ENCODE measurements at places on chromosomes 1 and 21.
A peak's percentile ranks its signal among the peaks of the same experiment; 100 is the strongest.

DNA sequence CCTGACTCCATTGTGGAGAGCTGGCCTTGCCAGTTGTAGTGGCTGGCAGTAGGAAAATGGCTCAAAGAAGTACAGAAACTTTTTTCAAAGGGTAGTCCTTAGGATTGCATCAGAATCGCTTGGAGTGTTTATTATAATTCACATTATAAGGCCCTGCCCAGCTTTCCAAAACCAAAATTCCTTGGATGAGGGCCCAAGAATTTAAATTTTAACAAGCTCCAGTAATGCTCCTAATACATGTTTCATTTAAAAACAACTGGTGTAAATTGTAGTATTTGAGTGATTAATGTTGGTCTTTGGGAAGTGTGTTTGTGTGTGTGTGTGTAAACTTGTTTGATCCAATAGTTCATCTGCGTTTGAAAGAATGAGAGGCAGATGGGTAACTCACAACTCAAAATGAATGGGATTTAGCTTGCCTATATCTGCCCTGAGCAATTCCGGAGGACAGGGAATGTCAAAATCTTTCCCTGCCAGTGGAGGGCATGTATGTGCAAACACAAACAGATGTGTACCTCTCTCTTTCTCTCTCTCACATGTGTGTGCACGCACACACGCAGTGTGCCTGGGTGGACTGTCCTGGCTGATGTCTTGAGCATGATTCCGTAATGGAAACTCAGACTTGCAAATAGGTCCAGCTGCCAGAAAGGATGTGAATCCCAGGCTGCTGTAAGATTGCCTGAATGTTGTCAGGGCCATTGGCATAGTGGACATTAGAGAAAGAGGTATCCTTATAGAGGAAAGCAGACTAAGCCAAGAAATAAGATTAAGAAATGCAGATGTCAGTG is 293.1 kb downstream of the LMX1A start:
- DNase-seq = no peak

DNA sequence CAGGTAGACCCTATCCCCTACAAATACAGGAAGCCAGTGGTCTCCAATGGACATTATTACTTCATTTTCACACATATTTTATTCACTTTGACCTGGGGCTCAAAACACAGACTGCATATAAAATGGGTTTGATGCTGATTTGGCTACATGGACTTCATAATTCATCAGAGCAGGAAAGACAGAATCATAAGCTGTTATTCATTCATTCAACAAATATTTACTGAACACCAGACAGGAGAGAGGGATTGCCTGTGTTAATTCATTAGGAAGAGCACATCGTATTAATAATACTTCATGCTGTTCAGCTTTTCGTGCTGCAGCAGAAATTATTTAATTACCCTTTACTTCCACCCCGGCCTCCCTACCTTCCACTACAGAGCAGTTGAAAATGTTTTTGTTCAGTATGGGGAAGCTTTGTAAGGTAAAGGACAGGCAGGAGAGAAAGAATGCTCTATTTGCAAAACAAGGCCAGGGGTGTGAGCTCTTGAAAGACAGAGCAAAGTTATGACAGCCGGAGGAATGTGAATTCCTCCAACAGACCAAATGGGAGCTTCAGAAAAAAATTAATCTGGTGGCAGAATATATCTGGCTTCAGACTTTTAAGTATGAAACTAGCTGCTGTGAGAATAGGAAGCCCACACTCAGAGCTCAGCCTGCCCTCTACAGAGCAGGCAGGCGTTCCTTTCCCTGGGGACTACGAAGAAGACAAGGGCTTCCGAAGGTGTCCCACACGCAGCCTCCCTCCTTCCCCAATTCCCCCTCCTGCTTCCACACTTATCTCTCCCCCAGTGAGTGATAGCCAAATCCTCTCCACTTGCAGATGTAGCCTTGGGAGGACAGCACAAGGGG is 58.0 kb downstream of the MDM4 start:
- peak; percentile 17 for DNase-seq

- peak; percentile 9 for DNase-seq
Measured at GRCh38 chr1:12244078-12244477, 14.2 kb downstream of the VPS13D start.

DNA sequence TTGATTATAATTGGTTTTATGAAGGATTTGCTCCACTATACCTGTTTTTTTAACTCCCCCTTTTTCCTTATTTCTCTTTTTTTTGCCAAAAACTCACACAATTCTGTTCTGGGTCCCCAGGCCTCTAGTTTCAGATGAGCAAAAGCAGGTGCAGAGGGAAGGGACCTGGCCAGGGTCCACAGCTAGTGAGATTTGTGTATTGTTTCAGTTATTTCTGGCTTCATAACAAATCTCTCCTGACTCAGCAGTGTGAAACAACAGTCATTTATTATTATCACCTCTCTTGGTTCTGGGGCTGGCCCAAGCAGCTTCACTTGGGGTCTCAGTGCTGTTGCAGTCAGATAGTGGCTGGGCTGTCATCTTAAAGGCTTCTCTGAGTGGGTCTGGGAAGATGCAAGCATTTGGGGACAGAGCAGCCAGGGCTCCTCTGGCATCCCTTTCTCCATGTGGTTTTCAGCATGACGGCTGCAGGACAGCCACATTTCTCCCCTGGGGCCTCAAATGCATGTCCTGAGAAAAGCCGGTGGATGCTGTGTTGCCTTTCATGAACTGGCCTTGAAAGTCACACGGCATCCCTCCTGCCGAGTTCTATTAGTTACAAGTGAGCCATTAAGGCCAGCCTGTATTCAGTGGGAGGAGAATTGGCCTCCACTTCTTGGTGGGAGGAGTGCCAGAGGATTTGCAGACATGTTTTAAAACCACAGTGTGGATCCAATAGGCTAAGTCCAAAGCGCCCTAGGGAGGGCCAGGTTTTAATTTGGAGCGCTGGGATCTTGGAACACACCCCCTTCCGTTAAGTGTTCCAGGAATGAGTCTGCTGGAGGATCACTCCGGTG is 137.1 kb downstream of the CAMTA1 start:
- DNase-seq = peak; percentile 77

DNA sequence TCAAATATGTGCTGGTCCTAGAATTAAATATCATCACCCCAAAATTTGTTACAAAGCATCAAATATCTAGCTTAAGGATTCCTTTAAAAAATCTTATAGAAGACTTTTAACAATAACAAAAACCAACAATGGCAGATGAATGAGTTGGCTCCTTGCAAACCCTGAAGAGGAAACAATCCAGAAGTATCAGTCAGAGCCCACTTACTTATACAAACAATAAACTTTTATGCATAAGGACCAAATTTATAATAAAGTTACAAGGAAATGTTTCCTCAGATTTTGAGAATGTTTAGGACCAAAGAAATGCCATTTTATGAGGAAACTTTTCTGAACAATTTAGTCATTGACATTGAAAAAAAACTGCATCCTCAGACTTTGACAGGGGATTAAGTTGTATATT is 52.7 kb downstream of the LPAR3 start:
- no peak for DNase-seq

- DNase-seq = peak; percentile 20
Measured at GRCh38 chr1:20981915-20982314, 194.8 kb downstream of the EIF4G3 start.

DNA sequence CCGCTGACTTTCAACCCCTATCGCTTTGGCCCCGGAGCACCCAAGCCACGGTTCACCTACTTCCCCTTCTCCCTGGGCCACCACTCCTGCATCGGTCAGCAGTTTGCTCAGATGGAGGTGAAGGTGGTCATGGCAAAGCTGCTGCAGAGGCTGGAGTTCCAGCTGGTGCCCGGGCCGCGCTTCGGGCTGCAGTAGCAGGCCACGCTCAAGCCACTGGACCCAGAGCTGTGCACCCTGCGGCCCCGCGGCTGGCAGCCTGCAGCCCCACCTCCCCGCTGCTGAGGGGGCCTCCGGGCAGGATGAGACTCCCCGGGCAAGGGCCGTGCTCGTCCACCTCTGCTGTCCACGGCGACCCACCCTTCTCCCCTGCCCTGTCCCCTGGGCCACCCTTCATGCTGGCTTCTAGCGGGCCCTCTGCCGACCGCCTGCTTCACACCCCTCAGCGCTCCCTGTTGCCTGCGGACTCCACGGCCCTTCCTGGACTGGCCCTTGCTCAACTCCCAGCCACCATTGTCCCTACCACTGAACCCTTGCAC is 92.2 kb upstream of the TRABD2B start:
- no peak for DNase-seq

- DNase-seq = peak; percentile 80
Measured at GRCh38 chr1:12177999-12178441, 11.2 kb downstream of the TNFRSF1B start.

GRCh38 chr1:22259551-22260282 is 116.8 kb upstream of the WNT4 start:
- peak; percentile 21 for DNase-seq

DNA sequence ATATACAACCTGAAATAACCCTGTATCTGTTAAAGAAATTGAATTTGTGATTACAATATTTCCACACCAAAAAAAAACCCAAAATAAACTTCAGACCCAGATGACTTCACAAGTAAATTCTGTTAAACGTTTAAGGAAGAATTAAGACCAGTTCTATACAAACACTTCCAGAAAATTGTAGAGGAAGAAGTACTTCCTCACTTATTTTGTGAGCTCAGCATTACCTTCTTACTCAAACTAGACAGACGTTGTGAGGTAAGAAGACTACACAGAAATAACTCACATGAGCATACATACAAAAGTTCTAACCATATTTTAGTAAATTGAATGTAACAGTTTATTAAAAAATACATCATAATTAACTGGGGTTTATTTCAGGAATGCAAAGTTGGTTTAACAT is 18.8 kb downstream of the RALGPS2 start:
- no peak for DNase-seq

DNA sequence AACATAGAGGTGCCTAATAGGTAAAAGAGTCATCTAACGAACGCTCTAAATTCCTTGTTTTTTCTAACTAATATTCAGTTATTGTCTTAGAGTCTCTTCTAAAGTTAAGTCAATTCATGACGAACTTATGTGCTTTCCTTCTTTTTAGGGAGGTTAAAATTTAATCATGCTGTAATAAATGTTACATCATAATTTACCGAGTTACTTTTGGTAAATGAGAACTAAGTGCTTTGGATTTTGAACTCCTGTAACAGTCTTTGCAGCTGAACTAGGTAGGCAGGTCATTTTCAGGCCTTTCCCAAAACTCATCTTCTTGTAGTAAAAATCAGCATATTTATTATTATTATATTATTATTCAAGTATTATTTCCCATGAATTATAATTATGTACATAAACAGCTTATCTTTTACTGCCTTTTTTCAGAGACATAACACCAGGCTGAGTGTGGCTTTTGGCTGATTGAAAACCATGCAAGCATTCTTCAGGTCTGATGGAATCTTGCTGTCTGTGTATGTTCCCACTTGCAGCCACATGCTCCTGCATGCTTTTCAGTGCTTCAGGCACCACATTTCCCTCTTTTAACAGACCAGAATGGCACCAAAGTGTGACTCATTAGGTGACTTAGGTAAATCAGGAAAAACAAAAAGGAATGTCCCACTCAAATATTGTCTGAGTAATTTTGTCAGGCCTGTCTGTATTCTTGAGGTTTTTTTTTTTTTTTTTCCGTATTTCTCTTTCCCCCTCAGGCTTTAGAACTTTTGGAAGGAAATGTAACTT is 81.0 kb upstream of the CD55 start:
- DNase-seq = peak; percentile 85

DNA sequence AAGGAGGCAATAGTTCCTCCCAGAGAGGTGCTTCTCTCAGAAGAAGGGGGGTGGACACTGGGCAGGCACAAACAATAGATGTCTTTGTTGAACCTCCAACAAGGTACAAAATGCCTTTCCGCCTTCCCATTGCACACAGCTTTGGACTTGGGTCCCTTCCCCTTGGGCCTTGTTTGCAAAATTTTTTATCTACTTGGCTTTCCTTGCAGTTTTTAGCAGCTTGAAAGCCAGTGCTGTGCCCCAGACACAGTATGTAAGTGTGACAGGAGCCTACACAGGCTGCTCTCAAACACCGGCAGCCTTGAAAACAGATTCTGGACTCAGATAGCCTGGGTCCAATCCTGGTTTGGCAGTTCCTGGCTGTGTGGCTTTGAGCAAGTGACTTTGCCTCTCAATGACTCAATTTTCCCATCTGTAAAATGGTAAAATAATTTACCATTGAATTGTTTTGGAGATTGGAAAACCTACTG is 43.0 kb downstream of the ELAPOR1 start:
- no peak for DNase-seq
